ENCODE measurements at places on chromosomes 6 and 20. TPM values are rescaled to one million over a fixed set of nuclear protein-coding genes. Genes with fewer than 3 reads are reported as not detected.

DNA sequence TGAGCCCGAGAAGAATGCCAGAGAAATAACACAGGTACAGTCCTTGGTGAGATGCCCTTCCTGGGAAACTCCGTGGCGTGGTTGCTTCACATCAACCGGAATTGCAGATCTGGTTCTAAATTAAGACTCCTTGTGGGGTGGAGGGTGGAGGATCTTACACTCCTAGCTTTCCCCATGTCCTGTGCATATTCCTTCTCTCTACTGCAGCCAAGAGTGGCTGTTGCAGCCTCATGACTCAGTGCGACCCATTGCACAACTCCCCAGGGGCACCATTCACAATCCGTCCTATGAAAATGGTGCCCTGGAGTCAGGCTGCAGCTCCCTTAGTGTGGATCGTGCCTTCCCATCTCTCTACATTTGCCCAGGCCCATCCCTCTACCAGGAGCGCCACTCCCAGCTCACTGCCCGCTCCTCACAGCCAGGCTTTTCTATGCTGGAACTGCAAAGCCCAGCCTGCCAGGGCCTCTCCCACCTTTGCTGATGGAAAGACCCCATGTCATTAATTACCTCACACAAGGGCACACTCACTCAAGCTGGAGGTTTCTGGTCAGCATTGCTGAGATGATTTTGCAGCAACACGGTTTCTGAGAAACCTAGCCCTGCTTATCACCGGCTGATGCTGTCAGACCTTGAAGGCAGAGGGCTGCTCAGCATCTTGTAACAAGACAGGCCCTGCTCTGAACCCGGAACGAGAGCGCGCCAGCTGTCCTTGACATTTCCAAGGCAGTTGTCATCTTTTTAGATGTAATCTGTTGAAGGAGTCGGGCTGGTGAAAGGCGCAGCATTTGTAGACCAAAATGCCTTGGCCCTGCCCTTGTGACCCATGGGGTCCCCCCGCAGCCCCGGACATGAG lies 39.7 kb downstream of the SIRPA start:
- peak; percentile 96 for DNase-seq

GRCh38 chr6:164826831-164827468 lies 482.5 kb downstream of the C6orf118 start:
- DNase-seq, result no peak

GRCh38 chr6:139823099-139823807 lies 448.8 kb upstream of the CITED2 start:
- no peak for DNase-seq

- DNase-seq, result no peak
Observed at GRCh38 chr20:32775336-32775991, 13.3 kb downstream of the DNMT3B start.

GRCh38 chr20:16942756-16943155 lies 194.6 kb downstream of the OTOR start:
- no peak for DNase-seq

DNA sequence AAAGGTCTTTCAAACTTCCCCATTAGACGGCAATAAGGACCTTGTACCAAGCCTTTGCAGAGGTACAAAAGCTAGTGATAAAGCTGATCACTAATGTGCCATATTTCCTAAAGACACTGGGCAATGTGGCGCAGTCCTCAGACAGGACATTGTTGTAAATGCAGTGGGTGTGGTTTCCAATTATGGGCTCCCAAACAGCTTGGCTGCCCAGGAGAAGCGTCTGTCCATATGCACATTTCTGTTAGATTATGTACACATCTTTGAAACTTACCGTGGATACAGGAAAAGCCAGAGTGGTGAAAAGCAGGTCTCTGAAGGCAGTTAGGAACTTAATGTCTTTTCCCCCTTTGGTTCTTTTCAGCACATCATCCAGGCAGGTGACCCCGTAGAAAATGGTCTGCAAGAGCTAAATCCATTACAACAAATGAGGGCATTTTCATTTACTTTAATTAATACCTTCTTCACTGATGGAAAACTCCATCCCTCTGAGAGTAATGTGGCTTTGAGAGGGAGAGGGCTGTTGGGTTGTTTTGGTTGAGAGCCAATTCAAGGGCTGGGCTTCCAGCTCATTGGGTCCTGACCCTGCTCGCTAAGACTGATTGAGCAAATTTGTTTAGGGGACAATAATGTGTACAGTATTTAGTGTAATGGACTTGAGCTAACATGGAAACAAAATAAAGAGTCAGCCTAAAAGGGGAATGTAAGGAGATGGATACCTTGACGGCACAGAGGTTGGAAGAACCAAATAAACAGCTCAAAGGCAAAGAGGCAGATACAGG lies 10.4 kb downstream of the ADTRP start:
- DNase-seq, result no peak

- no peak for DNase-seq
Observed at GRCh38 chr6:120526576-120526975, 807.7 kb downstream of the TBC1D32 start.

GRCh38 chr6:27743787-27744186 lies 168.4 kb downstream of the OR2B2 start:
- DNase-seq, result no peak

- no peak for DNase-seq
Observed at GRCh38 chr6:53724501-53724900, 58.9 kb upstream of the KLHL31 start.

DNA sequence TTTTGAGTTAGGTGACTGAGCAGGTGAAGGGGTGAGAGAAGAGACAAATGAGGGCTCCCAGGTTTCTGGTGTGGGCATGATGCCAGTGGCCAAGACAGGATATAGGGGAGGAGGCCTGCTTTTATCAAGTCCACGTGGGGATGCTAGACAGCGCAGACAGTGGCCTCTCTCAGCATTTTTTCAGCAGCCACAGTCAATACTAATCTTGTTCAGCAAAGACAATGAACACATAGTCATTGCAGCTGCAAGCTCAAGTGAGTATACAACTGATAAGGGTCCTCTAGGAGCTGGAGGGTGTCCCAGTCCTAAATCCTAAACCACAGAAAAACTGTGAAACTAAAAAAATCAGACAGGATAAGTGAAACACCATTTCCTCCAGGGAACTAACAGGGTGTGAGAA lies 48.6 kb downstream of the UQCC1 start:
- DNase-seq, result no peak

GRCh38 chr6:51323056-51323455 lies 504.4 kb downstream of the TFAP2B start:
- no peak for DNase-seq

DNA sequence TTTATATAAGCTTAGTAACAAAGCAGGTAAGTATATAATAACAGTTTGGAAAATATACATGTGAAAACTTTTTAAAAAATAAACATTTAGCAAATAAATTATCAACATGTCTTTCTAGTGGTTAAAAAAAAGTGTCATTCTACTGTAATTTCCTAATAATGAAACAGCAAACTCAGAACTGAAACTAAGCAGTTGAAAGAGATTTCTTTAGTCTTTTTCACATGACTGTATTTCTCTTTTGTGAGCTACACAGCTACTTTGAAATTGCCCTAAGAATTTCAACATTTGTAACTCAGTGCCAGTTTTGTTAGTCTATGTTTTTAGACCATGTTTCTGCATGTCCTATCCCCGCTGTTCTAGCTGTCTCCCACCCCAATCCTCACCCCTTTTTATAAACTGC lies 28.4 kb upstream of the SDHAF4 start:
- no peak for DNase-seq

- no peak for DNase-seq
Observed at GRCh38 chr6:13559251-13559650, 15.2 kb upstream of the SIRT5 start.

DNA sequence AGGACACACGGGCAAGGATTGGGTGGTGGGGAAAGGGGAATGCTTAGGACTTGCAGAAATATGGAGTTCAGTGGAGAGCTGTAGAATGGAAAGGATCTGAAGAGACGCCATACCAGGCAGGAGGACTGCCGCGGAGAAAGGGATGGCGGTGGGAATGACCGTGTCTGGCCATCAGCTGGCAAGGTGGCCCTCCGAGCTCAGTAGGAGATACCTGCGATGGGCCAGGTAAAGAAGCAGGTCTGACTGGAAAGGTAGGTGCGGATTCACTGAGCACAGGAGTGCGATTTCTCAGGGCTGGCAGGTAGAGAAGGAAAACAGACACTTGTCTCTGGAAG lies 26.0 kb downstream of the PCK1 start:
- no peak for DNase-seq

- DNase-seq, result no peak
Observed at GRCh38 chr6:147023148-147023547, 181.1 kb upstream of the STXBP5 start.

- no peak for DNase-seq
Observed at GRCh38 chr6:39228111-39228971, 934 bp downstream of the KCNK5 start.

GRCh38 chr6:113980937-113981554 lies 10.1 kb upstream of the HDAC2 start:
- no peak for DNase-seq

- no peak for DNase-seq
Observed at GRCh38 chr6:89079511-89080234, 878 bp upstream of the PNRC1 start.

- no peak for DNase-seq
Observed at GRCh38 chr6:163816441-163816840, 401.9 kb downstream of the QKI start.

DNA sequence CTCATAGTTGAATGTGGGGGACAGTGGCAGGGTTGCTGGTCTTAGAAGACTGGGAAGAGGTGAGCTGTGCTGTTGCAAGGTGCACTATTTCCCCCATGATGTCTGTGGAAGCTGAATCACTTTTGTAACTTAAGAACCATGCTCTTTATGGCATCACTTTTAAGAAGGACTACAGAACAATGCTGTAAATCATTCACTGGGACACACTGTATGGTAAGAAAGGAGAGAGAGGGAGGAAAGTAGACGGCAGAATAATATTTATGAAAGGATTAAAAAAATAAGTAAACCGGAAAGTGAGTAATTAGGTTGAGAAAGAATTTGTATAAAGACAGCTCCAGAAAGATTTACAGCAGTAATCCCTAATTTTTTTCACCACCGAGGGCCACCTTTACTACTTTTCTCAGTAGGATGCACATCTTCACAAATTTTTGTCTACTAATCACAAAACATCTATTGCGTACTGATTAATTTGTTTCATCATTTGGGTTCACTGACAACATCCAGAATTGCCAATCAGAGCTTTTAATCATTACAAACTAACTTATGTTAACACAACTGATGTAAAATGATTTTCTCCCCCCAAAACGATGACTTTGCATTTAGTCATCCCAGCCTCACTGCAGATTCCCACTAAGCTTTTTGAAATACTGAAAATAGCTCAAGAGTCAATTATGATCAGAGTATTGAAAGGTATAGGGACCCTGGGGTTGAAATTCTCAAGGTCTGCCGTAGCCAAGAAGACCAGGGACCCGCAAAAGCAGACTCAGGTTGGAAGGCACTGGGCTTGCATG lies 560.7 kb upstream of the NOX3 start:
- DNase-seq, result no peak

GRCh38 chr6:10880366-10880765 lies 1.5 kb downstream of the GCM2 start:
- DNase-seq, result no peak

- DNase-seq, result no peak
Observed at GRCh38 chr6:42448391-42448790, 3.3 kb downstream of the TRERF1 start.

DNA sequence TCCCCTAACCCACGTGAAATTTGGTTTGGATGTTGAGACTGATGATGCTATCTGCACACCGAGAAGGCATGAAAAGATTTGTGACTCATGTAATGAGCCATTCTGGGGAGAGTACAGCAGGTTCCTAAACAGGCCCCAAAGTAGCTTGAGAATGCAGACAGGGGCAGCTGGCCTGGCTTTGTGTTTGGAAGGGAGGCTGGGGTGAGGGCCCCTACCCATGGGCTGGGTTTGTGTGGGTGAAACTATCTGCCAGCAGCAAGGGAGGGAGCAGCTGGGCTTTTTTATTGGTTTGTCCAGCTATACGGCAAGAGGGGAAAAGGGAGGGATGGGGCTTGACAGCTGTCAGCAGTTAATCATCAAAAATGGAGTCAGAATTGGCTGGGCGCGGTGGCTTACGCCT lies 87.0 kb upstream of the RNF24 start:
- DNase-seq, result no peak

GRCh38 chr6:114334237-114334636 lies 8.6 kb downstream of the HS3ST5 start:
- DNase-seq, result no peak

The HFE gene
- 11.8 TPM for total RNA-seq

The C6orf132 gene
- total RNA-seq, result 5.5 TPM

The TMEM181 gene
- total RNA-seq, result 24.1 TPM

The RSPO3 gene
- 77.1 TPM for total RNA-seq

The HLA-G gene
- total RNA-seq, result not detected

The FAM217A gene
- total RNA-seq, result not detected

The RNF182 gene
- 0.37 TPM for total RNA-seq

Data from posterior vena cava (tissue), 2 donors.